ENCODE measurements at places on chromosomes 16 and 17. TPM values are rescaled to one million over a fixed set of nuclear protein-coding genes. Genes with fewer than 3 reads are reported as not detected.

DNA sequence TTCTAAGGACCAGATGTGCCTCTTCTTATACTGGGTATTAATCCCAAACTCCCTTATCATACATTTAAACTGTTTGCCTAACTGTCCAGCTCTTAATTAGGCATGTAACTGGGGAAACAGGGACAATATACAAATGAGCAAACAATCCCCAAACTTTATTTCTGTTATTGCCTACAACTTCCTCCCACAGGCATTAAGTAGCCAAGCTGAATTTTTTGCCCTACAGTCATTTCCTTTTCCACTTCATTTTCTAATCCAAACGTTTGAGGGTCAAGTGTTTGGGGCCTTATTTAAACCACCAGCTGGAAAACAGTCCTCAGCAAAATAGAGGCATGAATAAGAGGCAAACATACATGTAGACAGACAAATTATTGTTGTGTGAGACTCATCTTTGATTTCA, 77.4 kb upstream of the CCL2 start:
- peak; percentile 43 for DNase-seq

DNA sequence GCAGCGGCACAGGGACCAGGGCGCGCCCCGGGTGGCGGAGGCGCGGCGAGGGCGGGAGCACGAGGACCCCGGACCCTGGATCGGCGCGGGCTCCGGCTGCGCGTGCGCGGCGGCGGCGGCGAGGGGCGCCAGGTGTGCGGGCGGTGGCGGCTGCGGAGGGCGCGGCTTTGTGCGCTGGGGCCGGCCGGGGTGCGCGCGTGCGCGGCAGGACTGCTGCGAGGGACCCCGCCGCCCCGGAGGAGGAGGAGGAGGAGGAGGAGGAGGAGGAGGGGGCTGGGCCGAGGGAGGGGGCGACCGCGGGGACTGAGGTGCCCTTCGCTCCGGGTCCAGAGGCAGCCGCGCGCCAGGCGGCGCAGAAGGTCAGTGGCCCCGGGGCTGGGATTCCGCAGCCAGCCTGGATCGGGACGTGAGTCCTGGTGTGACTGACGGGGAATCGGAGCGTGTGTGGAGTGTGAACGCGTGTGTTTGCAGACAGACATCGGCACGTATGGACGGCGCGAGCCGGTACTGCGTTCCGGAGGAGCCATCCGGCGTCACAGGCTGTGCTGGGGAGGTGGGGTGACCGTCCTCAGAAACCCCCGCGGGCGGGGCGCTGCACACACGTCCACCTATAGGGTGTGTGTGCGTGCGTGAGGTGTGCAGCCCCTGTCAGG, 19.5 kb upstream of the RAP1GAP2 start:
- no peak for DNase-seq

DNA sequence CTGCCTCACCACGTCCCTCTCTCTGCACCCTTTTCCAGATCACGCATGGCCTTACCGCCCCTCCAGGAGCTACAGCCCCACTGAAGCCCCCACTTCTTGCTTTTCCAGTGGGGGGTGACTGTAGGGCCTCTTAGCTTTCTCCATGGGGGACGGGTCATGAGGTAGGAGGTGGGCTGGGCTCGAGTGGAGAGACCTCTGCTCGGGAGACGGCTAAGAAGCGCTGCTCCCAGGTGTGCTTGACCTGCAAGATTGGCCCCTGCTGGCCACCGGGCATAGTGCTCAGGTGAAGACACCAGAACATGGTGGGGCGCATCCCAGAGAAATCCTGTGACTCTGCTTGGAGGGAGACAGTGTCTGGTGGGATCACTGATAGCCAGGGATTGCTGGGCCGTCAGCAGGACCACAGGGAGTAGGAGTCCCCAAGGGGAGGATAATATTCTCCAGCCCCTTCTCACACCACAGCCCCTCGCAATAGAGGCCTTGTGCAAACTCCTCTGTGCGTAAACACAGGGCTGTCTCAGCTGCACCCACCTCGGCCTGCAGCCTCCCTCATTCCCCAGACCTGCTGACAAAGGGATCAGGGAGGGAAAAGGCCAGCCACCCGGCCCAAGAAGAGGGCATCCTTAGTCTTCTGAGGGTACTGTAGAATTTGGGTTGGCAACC, 8.9 kb upstream of the GALK1 start:
- DNase-seq, result no peak

DNA sequence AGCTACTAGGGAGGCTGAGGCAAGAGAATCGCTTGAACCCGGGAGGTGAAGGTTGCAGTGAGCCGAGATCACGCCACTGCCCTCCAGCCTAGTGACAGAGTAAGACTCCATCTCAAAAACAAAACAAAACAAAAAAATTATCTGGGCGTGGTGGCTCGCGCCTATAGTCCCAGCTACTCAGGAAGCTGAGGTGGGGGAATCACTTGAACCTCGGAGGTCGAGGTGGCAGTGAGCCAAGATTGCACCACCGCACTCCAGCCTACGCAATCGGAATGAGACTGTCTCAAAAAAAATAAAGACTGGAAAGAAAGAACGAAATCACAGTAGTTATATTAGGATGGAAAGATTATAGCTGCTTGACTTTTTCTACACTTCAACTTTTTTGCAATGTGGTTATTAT, 18.9 kb downstream of the COG1 start:
- DNase-seq, result no peak

SULT1A1 gene
- total RNA-seq, result 1.1 TPM

DNAJA2 gene
- 71.3 TPM for total RNA-seq

DNA sequence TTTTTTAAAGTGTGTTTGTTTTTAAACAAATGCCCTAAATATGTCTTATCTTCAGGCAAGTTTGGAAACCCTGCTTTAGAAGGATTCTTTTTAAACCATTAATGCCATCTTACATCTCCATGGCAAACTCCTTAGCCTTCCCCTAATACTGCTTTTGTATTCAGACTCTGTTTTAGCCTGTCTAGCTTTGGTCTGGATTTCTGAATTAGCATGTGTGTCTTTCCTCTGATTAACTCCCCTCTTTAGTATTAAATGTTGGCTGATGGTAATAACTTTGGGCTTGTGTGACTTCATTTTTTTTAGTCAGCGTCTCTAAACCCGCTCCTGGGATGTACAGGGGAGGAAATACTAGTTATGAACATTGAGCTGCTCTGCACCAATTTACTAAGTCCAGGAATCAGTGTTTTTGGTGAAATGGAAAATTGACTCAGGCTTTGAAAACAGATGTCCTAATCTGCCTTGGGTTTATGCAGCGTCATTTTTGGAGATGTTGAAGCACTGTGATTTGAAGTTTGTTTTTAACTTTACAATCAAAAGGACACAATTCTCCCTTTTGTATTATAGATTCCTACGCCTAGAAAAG, 22.2 kb downstream of the WIPF2 start:
- no peak for DNase-seq

- no peak for DNase-seq
These were observed 351.7 kb downstream of the CDH8 start for GRCh38 chr16:61684541-61684940.

CALB2 gene
- 6.9 TPM for total RNA-seq

- no peak for DNase-seq
These were observed 311.2 kb downstream of the C16orf95 start for GRCh38 chr16:87006021-87006420.

DNA sequence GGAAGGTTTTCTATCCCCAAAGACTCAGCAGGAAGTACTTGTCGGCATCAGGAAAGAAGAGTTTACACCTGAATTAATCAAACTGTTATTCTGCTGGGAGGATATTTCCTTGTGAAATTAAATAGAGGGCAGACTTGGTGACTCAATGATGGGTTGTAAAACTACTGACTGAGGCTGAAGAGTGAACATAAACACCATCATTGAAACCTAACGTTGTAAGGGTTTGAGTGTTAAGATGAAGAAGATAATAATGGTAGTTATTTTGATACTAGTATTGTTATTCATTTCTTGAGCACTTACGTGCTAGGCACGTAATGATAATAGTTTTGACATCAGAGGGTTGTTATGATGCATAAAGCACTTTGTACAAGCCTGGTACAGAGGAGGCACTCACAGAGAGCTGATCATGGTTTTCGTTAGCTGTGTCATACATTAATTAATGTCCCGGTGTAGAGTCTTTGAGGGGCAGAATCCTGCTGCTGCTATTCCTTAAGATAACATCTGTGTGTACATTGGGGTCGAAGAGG, 64.2 kb upstream of the CACNG3 start:
- DNase-seq, result no peak

GRCh38 chr17:73119631-73120030, 27.1 kb upstream of the SLC39A11 start:
- peak; percentile 38 for DNase-seq

KRT23 gene
- total RNA-seq, result not detected

DNA sequence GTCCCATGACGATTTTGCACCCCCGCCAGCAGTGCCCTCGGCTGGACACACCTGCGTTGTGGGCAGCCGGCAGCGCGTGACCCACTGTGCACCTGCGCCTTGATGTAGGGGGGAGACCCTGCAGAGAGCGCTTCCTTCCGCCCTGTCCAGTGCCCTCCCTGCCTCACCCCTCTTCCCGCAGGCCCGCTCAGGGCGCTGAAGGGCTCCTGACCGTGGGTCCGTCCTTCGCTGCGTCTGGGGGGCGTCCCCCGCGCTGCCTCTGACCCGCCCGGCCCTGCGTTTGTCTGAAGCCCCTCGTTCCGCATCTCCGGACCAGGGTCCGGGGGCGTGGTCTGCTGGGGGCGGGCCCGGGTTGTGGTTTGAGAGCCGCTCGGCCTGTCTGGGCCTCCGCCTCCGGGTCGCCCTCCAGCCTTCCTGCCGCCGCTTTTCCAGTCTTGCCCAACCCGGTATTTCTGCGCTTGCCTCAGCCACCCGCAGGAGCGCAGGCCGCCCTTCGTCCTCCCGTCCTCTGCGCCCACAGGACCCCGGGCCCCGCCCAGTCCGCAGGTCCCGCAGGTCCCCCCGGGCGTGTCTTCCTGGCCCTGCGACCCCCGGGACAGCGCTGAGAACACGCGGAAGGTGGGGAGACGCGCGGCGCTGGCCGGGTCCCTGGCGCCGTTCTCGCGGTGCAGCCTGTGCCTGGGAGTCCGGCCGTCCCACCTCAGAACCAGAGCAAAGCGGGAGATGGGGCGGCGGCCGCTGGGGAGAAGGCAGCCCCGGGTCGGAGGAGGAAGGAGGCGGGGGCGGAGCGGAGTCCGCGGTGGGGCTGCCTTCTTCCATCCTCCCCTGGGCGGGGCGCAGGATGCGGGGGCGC, 4.0 kb upstream of the IL17C start:
- DNase-seq, result no peak

DNA sequence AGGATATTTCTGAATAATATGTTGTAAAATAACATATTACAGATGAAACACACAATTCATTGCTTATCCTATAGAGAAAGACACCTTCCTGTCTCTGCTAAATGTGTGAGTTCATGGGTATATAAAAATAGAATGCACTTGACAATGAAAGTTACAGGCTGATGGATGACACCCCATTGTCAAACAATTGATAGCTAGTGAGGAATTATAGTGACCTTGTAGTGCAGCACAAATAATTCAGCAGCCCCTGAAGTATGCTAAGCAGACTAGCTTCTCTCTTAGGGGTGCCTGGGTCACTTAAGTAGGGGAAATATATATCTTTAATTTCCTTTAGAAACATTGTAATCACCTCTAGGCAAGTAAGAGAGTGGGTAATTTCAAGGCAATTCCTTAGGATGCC, 826.2 kb downstream of the CDH8 start:
- DNase-seq, result no peak

- no peak for DNase-seq
These were observed 7.0 kb downstream of the TMEM132E start for GRCh38 chr17:34586346-34586846.

- no peak for DNase-seq
These were observed 138.4 kb downstream of the RAB11FIP4 start for GRCh38 chr17:31529841-31530251.

GRCh38 chr16:56382459-56382858, 42.9 kb downstream of the AMFR start:
- DNase-seq, result no peak

- no peak for DNase-seq
These were observed 30.6 kb downstream of the C17orf67 start for GRCh38 chr17:56803071-56803470.

DNA sequence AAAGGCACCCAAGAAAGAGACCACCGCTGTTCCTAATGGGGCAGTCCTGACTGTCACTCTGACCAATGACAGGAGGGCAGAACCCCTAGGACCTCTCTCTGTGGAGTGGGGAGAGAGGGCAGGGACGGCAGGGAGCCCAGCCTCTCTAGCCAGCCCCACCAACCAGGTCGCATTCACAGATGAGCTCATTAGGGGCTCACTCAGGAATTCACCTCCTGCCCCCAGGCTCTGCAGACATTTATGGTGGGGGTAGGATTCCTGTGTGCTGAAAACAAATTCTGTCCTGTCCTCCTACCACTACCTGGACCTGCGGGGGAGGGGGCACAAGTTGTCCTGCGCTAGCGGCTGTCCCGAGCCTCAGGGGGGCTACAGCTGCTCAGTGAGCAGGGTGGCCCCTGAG, 27.7 kb upstream of the GPRC5C start:
- no peak for DNase-seq

GRCh38 chr17:39650121-39650579, 13.2 kb downstream of the STARD3 start:
- peak; percentile 84 for DNase-seq

KRT27 gene
- not detected for total RNA-seq

- DNase-seq, result peak; percentile 95
These were observed 16.3 kb downstream of the MYL4 start for GRCh38 chr17:47225436-47225858.

TUBG2 gene
- total RNA-seq, result 6.8 TPM

- no peak for DNase-seq
These were observed 23.9 kb upstream of the GPATCH8 start for GRCh38 chr17:44527102-44527501.

DNA sequence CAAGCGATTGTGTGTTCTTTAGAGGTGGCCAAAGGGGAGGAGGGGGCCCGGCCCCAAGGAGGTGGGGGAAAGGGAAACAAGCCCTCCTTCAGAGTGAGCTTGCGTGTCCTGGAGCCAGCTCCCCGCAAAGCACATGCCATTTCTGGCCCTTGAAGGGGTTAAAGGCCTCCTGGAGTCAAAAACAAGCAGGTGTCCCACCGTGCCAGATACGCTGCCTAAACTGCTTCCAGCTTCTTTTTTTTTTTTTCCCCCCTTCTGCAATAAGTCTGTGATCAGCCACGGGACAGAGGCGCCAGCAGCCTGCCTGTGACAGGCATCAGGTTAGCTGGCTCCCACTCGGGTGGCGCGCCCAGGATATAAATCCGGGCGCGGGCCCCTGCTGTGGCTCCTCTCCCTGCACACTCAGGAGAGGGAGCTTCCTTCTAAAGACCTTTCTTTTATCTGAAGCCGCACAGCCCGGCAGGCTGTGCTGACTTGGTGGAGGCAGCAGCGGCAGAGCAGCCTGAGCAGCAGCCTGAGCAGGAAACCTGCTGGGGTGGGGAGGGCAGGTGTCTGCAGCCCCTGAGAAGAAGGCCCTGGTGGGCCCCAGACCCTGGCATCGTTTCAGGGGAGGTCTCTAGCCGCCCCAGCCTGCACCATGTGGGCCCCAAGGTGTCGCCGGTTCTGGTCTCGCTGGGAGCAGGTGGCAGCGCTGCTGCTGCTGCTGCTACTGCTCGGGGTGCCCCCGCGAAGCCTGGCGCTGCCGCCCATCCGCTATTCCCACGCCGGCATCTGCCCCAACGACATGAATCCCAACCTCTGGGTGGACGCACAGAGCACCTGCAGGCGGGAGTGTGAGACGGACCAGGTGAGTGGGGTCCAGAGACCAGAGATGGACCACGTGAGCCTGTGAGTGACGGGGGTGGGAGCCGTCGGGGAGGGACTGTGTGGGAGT, at the start of gene WFIKKN2:
TSS of gene WFIKKN2 (plus strand) at position 286 of the 934 bp plus-strand sequence. CDS start at position 638, 352 bp downstream.
- no peak for DNase-seq
